ENCODE measurements at places on chromosomes 2 and 18.

DNA sequence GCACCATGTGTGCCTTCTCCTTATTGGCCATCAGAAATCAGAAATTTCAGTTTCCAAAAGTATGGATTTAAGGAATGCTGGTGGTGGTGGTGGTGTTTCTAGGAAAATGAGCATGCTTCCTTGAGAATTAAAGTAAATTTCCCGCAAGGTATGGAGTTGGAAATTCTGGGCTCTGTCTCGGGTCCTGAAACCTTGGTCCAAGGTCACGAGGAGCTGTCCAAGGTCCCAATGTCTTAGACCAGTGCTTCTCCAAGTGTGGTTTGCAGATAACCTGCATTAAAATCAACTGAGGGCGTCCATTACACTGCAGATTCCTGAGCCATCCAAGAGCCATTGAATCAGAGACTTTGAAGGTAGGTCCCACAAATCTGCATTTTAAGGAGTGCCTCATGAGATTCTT, 210.9 kb upstream of the PKDCC start:
- DNase-seq = no peak

DNA sequence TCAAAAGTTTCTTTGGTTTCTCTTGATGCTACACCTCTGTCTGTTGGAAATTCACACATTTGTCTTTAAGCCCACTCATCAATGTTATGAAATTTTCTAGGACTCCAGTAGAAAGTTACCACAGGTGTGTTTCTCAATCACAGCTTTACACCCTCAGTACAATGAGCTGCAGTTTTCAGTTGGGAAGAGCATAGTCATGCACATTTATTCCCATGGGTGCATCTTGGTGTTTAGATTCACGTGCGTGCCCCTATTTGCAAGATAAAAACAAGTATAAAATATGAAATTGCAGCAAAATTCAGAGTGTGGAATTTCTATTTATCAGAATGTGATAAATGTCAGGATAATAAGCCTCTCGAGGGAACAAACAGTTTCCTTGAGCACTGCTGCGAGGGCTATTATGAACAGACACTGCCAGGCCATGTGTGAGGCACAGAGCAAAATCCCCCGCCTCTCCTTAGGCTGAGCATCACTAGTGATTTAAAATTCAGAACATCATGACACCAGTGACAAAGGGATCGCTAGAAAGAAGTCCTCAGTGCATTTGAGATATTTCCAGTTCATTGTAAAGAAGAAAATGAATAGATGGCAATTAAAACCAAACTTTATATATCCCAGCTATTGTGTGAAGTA, 512.2 kb upstream of the TCF4 start:
- no peak for DNase-seq

GRCh38 chr18:48132797-48133655, 202.6 kb upstream of the SMAD2 start:
- DNase-seq = no peak

DNA sequence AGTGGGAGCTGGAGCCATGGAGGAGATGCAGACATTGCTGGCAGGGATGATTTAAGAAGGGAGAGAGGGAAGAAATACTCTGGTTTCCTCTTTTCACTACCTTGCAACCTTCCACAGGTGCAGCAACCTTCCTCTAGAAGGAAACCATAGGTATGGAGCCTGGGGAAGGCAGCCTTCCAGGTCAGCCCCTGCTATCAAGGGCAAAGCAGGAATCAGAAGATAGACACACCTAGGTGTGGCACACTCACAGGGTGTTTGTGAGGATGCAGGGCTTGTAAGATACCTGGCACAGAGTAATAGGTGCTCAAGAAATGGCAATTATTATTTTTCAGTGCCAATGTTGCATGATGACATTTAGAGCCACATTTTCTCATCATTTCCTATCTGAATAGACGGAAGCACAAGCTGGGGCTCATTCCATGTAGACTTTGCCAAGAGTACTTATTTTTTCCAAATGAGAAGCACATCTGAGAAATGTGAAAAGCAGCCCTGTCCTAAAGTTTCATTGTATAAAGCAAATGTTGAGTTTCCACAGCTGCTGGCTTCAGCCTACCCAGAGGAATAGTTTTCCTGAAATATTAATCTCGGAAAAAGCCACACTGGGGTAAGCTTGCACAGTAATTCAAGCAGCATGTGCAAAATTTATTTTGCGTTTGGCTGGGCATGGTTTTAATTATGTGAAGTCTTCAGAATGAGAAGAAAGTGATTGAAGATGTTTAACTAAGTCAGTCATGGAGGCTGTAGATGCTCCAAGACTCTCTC, 20.6 kb downstream of the EVA1A start:
- no peak for DNase-seq

GRCh38 chr2:190121971-190122370, 59.4 kb upstream of the MSTN start:
- DNase-seq = peak; percentile 30

DNA sequence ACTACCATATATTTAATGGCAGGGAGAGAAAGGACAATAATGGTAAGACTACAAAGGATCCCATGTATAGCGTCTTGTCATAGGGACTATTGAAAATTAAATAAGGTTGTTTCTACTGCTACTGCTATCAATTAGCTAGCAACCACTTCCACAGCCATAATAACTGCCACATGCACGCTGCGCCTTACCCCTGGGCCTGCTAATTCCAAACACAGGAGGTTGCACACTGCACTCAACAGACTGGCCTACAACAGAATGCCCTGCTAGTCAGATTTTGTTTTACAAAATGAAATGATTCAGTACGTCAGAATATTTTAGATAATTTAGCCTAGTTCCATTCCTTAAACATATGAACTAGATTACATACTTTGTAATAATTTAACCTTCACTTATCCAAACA, 121.0 kb upstream of the SMAD7 start:
- peak; percentile 64 for DNase-seq

GRCh38 chr2:169260246-169260645, 102.1 kb downstream of the LRP2 start:
- no peak for DNase-seq

DNA sequence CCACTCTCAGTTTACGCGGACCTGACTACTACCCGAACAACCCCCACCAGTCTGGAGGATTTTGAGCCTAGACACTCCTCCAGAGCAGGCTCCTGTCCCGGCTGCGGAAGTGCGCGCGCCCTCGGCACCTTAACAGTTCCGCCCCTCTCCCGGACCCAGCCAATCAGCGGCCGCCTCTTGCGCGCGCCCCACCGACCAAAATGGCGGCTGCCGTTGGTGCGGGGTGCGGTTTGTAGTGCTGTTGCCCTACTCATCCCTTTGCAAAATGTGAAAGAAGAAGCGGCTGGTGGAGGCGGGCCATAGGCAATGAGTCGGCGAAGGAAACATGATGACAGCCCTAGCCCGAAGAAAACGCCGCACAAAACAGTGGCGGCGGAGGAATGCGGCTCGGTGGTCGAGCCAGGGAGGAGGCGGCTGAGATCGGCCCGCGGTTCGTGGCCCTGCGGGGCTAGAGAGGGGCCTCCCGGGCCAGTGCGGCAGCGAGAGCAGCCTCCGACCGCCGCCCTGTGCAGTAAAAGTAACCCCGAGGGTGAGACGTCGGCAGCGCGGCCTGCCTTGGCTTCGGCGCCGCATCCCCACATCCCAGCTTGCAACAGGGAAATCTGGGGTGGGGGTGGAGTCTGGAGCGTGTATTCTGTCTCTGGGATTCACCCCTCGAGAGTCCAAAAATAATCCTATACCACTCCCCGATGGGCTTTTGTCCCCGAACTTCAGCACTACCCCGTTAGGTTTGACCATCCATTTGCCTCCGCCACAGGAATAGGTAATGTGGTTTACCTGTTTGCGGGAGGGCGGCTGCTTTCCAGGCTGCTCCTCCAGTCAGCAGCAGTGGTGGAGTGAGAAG, at the start of gene ETAA1:
ETAA1 (plus strand) TSS at position 191 of the 844 bp plus-strand sequence; CDS start at position 307, 116 bp downstream.
- peak; percentile 97 for DNase-seq

- DNase-seq = no peak
These were observed 44.9 kb downstream of the MALT1 start for GRCh38 chr18:58716060-58716756.

- peak; percentile 57 for DNase-seq
These were observed 1.6 kb upstream of the PSTPIP2 start for GRCh38 chr18:46073474-46074331.

DNA sequence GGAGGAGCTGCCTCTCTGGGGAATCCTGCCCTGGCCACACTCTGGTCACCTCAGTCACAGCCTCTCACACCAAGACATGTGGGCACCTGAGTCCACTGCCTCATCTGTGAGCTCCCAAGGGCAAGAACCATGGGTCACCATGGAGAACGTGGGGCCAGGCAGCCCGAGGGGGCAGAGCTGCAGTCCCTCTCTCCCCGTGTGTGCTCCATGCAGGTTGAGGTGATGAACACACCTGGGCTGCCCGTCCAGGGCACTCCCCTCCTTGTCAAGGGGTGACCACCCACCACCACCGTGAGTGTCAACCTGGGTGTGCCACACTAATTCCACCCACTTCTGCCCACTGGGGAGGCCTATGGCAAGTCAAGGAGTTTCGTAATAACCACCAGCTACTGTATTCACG, 159.6 kb upstream of the RAB6C start:
- no peak for DNase-seq

DNA sequence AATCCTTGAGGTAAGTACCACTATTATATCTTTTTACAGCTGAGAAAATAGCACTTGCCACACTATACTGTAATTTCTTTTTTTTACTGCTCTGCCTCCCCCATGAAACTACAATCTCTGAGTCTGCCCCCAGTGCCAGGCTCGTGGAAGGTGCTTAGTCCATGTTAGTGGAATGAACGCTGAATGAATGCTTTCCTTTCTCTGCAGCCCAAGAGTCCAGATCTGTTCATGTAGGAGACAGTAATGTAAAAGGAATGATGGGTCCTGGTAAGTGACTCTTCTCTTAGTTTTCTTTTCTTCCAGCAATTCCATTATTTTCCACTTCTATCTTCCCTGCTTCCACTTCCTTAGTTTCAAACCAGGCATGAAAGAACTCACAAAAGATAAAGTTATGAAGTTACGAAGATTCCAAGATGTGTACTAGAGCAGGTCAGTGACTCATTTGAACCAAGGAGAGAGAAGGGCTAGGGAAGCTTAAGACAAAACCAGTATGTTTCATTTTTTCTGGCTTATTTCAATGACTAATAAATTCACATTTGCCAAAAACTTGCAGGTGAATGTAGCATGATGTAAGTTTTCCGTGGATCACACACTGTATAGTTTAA, 46.0 kb downstream of the ARHGEF33 start:
- no peak for DNase-seq

DNA sequence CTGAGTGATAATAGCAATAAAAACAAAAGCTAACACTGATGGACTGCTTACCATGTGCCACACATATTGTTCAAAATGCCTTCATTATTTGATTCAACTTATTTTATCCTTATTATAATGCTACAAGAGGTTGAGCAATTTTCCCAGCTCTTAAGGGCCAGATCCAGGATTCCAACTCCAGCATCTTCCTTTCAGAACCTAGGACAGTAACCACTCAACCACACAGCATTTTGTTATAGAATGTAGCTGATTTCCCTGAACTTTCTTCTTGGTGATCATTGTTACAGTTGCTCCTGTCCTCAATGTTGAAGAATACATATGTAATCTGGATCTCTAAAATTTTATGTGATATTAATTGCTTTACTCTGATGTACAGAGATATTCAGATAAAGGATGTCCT, 341.7 kb downstream of the PIK3C3 start:
- no peak for DNase-seq

- DNase-seq = no peak
These were observed 799.3 kb downstream of the BCL11A start for GRCh38 chr2:59754011-59754735.

DNA sequence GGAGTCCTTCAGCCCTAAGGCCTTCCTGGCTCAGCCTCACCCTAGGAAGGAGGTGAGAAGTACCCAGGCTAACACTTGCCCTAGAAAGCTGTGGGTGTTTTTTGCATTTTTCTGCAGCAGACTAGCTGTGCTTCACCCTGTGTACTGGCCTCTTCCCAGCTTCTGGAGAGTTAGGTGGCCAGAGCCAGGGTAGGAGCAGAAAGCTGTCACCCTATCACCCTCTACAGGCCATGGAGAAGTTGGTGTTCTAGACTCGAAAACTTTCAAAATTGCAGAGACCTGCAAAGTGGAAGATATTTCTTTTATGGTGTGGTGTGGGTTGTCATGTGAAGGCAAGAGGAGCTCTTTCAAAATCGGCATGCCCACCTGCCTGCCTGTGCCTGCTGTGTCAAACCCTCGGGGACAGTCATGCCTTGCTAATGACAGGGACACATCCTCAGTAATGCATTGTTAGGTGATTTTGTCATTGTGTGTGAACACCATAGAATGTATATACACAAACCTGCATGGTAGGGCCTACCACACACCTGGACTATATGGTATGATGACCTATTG, 29.8 kb downstream of the EHD3 start:
- DNase-seq = no peak

GRCh38 chr2:149826471-149827125, 239.0 kb upstream of the MMADHC start:
- DNase-seq = no peak

- no peak for DNase-seq
These were observed 105.4 kb downstream of the KCNH7 start for GRCh38 chr2:162732946-162733698.

GRCh38 chr2:181944164-181944913, 41.3 kb upstream of the PPP1R1C start:
- no peak for DNase-seq

DNA sequence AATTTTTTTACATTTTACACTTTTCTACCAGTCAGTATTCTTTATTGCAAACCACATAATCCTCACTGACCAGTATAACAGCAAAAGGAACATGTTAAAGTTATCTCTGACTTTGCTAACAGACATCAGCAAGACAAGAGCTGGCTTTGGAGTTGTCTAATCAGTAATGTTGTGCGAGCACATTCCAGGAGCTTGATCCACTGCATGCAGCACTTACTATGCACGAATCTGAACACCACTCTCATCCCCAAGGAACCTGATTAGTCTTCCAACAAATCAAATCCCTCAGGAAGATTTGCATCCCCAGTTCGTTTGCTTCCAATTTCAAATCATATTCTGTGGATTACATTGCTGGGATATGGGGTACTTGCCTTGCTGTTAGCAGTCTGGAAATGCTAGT, 269.3 kb upstream of the EPC2 start:
- DNase-seq = no peak

- no peak for DNase-seq
These were observed 90.3 kb downstream of the SPATS2L start for GRCh38 chr2:200396781-200397242.

GRCh38 chr2:176493909-176494308, 224.7 kb downstream of the MTX2 start:
- no peak for DNase-seq

- no peak for DNase-seq
These were observed 42.6 kb upstream of the PDCL3 start for GRCh38 chr2:100520224-100520623.

GRCh38 chr2:137797641-137798040, 166.6 kb upstream of the HNMT start:
- no peak for DNase-seq

GRCh38 chr2:86616502-86616901, 7.2 kb downstream of the RNF103 start:
- no peak for DNase-seq

- no peak for DNase-seq
These were observed 69.2 kb downstream of the EDAR start for GRCh38 chr2:108919571-108920373.

GRCh38 chr2:137913169-137913568, 51.1 kb upstream of the HNMT start:
- no peak for DNase-seq

- DNase-seq = peak; percentile 20
These were observed 1.0 kb upstream of the STRN start for GRCh38 chr2:36967236-36967876.
